Upper lobe of right lung (tissue), 1 donor: ENCODE measurements at places on chromosomes 7 and 10.

DNA sequence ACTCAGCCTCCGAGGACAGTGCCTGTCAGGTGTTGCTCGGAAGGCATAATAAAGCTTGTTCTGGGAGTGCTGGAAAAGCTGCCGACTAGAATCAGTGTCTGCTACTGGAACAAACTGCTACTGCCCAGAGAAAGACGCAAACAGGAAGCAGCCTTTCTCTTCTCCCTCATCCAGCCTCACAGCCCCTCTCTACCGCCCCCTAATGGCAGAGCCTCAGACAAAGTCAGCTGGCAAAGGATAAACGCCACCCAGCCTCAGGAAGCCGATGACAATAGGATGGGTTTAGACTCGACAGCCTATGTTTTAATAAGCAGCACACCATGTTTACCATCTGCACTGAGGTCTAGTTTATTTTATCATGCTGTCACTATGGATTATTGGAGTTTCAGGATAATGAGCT is 169.5 kb upstream of the LYZL1 start:
- DNase-seq, result no peak

GRCh38 chr10:112758961-112759360 is 191.1 kb upstream of the TCF7L2 start:
- DNase-seq, result no peak

DNA sequence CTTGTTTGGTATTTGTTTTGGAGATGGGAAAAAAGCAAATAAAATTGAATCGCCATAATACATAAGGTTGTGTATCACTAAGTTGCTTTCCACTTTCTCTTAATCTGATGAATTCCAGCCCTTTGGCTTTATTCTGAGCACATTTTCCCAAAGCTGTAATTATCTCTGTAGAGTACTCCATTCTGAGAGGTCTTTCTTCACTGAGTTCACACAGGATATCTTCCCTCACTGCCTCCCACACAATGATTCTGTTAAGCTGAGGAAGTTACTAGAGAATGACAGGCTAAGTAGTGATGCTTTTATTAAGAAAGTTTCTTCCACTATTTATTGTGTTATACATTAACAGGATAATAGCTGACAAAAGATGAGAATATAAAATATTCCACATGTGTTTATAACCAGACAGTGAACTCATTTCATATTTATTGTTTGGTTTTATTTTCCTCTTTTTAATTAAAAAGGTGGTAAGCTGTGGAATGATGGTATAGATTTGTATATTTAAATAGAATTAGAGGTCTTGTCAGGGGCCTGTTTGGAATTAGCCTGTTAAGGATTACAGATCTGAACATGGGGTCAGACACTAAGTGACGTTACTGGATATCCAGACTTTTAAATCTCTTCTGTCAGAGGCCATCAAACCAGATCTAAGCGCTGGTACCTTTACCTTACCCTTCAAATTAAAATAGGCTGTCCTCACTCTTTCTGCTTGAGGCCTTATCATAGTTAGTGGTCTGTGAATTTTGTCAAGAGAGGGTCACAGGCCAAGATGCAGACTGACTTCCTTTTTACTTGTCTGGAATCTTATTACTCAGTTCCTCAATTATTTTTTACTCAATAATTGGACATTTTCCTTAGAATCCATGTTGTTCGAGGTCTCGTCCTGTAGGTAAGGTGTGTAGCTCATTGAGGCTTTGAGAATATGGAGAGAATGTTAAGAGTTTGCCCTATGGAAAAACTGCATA is 8.4 kb downstream of the PLXDC2 start:
- DNase-seq, result no peak

DNA sequence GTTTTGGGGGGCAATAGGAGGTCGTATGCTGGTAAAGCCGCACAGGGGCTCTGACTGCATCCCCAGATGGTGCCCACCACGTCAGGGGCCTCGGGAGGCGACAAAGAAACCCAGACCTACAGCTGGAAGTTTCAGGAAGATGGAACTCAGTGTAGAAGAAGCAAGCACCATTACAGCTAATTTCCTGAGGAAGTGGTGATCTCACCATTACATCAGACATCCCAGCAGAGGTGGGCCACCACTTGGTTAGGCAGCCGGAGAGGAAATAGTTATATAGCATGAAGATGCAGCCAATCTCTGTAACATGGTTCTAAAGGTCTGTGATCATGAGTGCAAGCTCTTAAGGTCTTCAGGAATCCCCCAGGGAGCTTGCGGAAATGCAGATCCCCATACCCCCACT is 127.3 kb upstream of the PCBD1 start:
- DNase-seq, result no peak

- peak; percentile 82 for DNase-seq
Measured at GRCh38 chr7:76069238-76069638, 21.3 kb downstream of the MDH2 start.
